ENCODE measurements at places on chromosomes 7 and 10.

- no peak for DNase-seq
Observed at GRCh38 chr7:99614495-99614894, 2.3 kb upstream of the ZSCAN25 start.

DNA sequence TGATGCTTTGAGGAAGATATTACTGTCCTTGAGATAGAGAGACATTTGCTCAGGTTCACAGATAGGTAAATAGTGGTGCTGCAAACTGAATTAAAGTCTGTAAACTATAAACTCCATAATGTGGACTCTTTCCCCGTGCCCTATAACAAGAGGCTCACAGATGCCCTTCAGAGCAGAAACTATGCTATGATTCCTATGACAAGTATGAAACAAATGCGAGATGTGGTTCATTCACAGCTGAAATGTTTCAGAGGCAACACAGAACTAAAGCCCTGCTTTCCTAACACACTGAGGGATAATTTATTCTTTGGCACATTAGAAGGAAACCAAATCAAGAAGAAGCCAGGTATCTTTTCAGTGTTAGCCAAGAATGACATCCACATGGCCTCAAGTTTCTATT is 13.4 kb downstream of the CHUK start:
- DNase-seq: no peak

DNA sequence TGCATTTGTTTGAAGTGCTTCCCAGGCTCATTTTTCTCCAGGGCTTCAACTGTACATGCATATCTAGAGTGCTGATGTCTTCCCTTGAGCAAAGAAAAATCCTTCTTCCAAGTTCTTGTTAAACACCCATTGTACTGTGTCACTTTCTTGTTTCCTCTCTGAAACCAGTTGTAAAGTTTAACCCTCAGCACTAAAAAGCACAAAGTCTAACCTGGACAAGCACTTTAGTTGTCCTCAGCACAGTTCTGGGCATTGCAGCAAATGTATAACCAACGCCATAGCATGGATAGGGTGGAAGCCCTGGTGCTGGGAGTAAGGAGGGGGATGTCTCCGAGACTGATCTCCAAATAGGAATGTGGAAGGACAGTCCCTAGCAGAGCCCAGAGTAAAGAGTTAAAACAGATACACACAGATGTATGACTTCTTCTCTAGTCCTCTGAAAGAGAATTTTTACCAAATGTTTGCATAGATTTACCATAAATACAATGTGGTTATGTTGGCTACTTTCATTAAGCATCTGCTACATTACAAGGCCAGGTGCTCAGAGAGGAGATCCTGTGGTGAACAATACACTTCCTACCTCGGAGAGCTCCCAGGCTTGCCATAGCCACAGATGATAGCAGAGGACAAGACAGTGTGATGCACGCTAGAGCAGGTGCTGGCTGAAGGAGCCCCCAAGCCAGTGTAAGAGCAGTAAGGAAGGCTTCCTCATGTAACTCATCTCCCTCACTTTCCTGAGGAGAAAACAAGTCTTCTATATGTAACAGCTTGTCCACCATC is 57.0 kb downstream of the DNAJC12 start:
- no peak for DNase-seq

- no peak for DNase-seq
Observed at GRCh38 chr10:77604941-77605351, 32.7 kb downstream of the KCNMA1 start.

DNA sequence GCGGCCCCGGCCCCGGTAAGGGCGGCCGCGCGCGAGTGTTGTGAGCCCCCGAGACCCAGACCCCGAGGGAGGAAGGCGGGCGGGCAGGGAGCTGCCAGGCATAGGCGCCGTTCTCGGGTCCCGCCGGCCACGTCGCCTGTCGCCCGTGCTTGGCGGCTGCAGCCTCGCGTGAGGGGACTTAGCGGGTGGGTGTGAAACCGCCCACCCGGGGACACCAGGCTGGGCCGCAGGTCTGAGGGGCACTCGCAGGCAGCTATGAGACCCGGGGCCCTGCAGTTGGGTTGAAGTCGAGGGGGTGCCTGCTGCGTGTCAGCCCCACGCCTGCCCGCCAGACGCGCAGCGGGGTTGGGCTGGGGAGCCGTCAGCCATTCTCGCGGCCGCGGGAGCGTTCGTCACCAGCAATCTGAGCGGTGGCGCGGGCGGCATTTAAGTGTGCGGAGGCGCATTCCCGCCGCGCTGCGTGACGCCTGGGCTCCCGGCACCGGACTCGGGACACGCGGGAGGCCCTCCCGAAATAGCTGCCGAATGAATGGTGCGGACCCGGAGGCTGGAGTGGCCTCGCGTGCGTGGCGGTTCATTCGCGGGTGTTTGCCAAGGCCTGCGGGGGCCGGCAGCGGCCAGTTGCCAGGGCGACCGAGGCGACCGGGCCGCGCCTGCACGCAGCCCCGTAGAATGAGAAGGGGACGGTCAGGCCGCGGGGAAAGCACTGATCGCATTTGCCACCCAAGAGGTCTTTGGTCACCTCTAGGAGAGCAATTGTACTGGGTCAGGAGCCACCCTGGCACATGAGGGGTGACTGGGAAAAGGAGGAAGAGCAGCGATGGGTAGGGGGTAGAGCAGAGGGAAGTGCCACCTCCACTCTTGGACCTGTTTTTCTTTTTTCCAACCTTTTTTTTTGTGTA is 750 bp downstream of the ZNF398 start:
- DNase-seq: peak; percentile 73

- DNase-seq: no peak
Observed at GRCh38 chr10:44968500-44969400, 9.1 kb downstream of the RASSF4 start.

- DNase-seq: no peak
Observed at GRCh38 chr10:32266566-32266965, 80.4 kb downstream of the EPC1 start.

GRCh38 chr7:116776610-116777289 is 85.6 kb upstream of the CAPZA2 start:
- no peak for DNase-seq

GRCh38 chr7:44508328-44509030 is 18.0 kb upstream of the NUDCD3 start:
- DNase-seq: no peak

- no peak for DNase-seq
Observed at GRCh38 chr10:105857268-105858264, 1216.5 kb downstream of the SORCS3 start.

DNA sequence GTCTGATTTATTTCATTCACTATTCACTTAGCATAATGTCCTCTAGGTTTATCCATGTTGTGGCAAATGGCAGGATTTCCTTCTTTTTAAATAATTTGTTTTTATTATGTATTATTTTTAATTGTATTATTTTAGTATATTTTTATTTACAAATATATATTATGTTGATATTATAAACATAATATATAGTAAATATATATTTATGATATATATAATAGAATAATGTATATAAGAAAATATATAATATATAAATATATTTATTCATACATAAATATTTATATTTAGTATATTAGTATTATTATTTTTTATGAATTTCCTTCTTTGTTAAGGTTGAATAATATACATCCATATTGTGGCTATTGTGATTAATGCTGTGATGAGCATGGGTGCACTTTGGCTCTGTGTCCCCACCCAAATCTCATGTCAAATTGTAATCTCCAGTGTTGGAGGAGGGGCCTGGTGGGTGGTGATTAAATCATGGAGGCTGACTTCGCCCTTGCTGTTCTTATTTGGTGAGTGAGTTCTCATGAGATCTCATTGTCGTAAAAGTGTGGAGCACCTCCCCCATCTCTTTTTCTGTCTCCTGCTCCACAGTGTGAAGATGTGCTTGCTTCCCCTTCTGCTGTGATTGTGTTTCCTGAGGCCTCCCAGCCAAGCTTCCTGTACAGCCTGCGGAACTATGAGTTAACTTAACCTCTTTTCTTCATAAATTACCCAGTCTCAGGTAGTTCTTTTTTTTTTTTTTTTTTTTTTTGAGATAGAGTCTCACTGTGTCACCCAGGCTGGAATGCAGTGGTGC is 52.3 kb upstream of the CYP2C18 start:
- no peak for DNase-seq

DNA sequence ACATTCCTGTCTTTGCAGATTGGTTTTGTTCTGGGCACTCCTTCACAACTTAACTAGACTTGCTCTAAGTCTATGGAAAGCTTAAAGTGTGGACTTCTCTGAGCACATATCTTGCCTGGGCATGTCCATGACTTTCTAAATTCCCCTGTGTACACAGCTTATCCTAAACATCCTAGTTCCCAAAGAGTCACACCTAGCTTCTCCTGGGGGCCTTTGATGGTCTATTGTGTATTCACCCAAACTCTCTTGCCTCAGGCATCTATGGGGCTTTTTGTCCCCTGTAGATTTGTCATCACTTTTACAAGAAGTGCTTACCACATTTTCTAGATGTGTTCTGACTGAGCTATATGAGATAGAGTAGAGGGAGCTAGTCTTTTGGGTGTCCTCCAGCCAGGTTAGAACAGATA is 12.2 kb upstream of the ZNF488 start:
- no peak for DNase-seq

DNA sequence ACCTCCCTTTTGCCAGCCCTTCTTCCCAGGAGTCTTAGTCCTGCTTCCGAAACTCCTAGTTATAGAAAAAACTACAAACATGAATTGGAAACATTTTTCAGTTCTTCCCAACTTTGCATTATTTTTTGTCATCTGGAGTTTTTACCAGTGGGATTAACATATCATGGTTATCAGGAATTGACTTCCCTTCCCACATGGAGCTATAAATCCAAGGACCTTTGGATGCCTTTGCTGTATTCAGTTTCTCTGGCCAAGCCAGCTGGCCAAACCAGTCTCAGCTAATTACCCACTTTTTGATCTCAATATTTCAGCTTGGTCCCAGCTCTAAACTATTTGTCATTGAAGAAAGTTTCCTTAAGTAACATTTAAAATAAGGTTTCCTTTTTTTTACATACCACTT is 570.6 kb downstream of the SORCS1 start:
- DNase-seq: no peak

- DNase-seq: no peak
Observed at GRCh38 chr10:122077311-122077875, 88.4 kb downstream of the TACC2 start.

DNA sequence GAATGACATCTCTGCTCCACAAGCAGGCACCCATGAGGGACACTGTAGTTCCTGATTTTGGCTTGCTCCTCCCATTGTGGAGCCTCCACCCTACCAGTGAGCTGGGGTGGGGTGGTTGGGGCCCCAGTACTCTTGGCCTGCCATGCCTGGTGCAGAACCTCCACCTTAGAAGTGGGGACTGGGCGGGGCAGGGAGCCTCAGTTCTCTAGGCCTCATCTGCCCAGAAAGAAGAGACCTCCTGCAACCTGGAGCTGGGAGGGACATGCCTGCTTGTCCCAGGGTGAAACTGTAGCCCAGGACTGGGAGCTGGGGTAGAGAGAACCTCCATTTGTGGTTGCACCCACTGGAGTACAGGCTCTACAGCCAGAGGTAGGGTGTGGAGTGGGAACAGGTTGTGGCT is 14.4 kb downstream of the RAMP3 start:
- no peak for DNase-seq

GRCh38 chr7:12030116-12030515 is 181.0 kb upstream of the TMEM106B start:
- DNase-seq: no peak

- DNase-seq: peak; percentile 60
Observed at GRCh38 chr7:157662981-157663716, 326.3 kb downstream of the DNAJB6 start.

GRCh38 chr10:72022228-72022627 is 58.0 kb downstream of the CHST3 start:
- no peak for DNase-seq

GRCh38 chr10:79159785-79160184 is 91.0 kb downstream of the ZMIZ1 start:
- DNase-seq: no peak

- no peak for DNase-seq
Observed at GRCh38 chr10:110610308-110610774, 33.8 kb upstream of the RBM20 start.

GRCh38 chr10:103692436-103692951 is 162.9 kb downstream of the SH3PXD2A start:
- DNase-seq: no peak

DNA sequence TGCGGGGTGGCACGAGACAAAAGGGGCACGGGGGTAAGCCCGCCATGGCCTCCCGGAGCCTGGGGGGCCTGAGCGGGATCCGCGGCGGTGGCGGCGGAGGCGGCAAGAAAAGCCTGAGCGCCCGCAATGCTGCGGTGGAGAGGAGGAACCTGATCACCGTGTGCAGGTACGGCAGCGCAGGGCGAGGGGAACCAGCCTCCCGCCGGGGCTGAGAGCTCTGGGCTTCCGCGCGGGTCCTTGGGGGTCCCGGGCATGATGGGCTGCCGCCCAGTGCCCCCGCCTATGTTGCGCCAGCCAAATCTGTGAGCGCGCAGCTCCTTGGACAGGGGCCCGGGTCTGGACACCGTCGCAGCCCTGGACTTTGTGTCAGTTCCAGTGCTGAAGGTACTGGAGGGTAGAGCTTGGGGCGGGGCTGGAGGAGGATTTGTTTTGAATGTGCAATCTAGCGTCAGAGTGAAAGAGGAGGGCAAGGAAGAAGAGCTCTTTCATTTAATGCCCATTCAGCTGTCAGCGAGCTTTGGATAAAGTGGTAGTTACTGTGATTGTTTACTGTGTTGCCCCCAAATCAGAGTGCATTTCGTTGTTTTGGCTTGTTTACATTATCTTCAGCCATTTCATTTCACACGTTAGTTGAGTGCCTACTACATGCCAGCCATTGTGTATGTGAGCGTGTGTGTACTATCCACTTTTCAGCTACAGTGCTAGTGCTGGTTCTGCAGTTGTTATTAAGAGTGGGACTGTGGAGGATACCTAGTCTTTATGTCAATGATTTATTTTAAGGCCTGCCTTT is 777 bp downstream of the RUNDC3B start:
- no peak for DNase-seq

- DNase-seq: no peak
Observed at GRCh38 chr10:84296091-84296981, 32.1 kb upstream of the CCSER2 start.

GRCh38 chr7:22124941-22125340 is 179.2 kb upstream of the CDCA7L start:
- DNase-seq: no peak

DNA sequence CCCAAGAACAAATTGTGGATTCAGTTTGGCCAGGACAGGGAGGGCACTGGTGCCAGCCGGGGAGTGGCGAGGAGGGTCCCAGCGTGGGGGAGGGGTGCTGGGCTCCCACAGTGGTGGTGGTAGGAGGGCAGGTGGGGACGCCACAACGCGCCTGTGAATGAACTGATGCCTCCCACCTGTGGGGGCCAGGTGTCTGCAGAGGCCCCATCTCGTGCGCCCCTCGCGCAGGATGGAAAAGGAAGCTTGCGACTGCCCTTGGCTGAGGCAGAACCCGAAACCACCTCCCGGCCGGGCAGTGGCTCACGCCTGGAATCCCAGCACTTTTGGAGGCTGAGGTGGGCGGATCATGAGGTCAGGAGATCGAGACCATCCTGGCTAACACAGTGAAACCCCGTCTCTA is 72.0 kb downstream of the MICALL2 start:
- no peak for DNase-seq

All from mesothelial cell of epicardium (in vitro differentiated cells).